ENCODE measurements at places on chromosomes 2 and 18.

DNA sequence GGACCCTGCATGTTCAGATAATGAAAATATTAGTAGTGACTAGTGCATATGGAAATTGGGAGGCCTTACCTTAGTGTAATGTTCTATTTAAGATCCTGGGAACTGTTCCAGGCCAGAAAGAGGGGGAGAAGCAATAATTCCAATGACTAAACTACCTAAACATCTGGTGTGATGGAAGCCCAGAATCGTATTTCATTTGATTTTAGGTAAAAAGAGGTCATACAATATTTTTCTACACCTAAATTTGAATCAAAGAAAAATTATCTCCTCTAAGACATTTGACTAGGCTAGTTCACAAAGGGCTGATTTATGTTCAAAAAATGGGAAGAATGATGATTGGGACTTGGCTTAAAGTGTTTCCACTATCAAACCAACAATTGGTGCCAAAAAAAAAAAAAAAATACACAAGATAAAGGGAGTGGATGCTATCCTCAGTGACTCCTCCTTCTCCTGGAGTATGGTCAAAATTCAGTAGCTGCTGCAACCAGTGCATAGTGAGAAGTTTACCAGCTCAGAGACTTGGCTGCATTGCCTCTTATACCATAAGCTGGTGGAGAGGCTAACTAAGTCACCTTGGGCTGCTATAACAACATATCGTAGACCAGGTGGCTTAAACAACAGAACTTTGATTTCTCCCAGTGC is 1038.3 kb upstream of the ACVR2A start:
- peak; percentile 75 for DNase-seq

- DNase-seq, result no peak
Measured at GRCh38 chr2:39300044-39300978, 56.5 kb upstream of the CDKL4 start.

GRCh38 chr2:231900486-231900942 is 25.7 kb downstream of the NPPC start:
- DNase-seq, result peak; percentile 48

- peak; percentile 46 for DNase-seq
Measured at GRCh38 chr18:35389095-35389618, 12.0 kb upstream of the ZNF396 start.

DNA sequence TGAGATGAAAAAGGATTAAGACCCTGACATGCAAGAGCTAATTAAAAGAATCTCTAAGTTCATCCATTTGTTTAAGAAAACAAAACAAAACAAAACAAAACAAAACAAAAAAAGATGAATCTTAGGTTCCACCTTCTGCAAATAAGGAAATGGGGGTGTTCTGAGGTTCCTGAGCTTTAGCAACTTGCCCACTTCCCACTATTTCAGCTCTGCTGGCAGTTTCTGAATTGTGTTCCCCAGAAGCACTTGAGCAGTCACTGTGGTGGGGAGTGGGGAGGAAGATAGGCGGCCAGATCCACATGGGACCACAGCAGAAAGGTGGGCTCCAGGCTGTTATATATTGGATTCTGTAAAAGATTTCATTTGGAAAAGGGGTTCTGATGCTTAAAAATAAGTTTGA is 20.3 kb downstream of the INO80C start:
- DNase-seq, result no peak

DNA sequence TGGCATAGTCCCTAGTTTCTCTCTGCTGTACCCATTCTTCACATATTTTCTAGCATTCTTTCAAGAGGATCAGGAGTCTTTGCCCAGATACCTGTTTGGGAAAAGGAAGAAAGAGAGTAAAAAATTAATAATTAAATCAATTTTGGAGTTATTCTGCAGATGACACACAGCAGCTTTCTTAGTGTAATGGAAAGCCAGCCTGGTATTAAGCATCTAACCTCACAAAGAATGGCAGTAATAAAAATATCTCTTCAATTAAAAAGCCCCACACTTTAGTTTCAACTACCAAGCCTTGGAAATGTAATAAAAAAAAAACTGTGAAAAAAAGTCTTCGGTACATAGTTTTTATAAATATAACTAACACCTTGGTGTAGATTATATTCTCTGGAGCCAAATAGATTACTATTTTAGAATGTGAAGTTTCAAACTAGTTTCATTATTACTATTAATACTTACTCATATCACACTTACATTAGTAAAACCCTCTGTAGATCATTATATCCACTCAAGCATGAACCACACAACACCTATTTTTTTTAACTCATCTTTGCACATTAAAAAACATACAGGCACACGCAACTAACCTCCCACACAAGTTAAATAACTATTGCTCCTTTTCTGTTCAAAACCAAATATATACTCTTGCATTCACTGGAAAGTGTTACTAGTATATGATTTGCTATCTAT is 90.9 kb downstream of the GPD2 start:
- DNase-seq, result no peak

- peak; percentile 85 for DNase-seq
Measured at GRCh38 chr2:176178038-176178756, 10.3 kb upstream of the HOXD1 start.
